GM23338 (cell line): ENCODE measurements at places on chromosomes 6 and 20. TPM values are rescaled to one million over a fixed set of nuclear protein-coding genes. Genes with fewer than 3 reads are reported as not detected.

NKX2-4 gene
- 0.35 and 2.1 TPM in 2 replicates for total RNA-seq

GRCh38 chr6:17665132-17665531 is 41.6 kb downstream of the NUP153 start:
- H3K27ac ChIP-seq, result no peak overlapping the region
- no peak for DNase-seq
- H3K36me3 ChIP-seq, result peaks cover 71% of the 10 kb centered on the region
- no peaks in the 10 kb centered on the region for H3K4me1 ChIP-seq
- no peaks in the 10 kb centered on the region for H3K27me3 ChIP-seq

DNA sequence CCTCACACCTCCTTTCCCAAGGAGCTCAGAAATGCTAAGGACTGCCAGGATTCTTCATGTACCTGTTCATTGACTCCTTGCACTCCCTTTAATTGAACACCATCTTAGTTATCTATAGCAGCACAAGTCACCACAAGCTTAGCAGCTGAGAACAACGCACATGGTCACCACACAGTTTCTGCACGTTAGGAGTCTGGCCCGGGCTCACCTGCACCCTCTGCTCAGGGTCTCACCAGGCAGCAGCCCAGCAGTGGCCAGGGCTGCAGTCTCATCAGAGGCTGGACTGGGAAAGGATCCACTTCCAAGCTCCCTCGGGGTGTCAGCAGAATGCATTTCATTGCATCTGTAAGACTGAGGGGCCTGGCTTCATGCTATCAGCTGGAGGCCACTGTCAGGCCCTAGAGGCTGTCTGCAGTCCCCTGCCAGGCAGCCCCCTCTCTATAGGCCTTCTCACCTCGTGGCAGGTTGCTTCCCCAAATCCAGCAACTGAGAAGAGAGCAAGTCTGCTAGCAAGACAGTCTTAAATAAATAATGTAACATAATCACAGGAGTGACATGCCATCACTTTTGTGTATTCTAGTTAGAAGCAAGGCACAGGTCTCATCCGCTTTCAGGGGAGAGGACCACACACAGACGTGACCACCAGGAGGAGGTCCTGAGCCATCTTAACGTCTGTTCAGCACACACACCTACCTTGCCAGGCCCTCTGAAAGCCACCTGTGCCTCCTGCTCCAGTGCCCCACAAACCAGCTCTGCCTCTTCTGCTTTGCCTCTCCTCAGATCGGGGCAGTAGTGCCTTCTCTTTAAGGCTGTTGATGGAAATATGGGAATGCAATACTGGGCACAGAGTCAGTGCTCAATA is 165.2 kb upstream of the CST7 start:
- no peak overlapping the region for H3K27ac ChIP-seq
- H3K4me1 ChIP-seq, result no peaks in the 10 kb centered on the region
- H3K4me3 ChIP-seq, result no peak overlapping the region
- peak; percentile 61 for DNase-seq

OARD1 gene
- total RNA-seq, result 25.9 and 33.1 TPM in 2 replicates

DNA sequence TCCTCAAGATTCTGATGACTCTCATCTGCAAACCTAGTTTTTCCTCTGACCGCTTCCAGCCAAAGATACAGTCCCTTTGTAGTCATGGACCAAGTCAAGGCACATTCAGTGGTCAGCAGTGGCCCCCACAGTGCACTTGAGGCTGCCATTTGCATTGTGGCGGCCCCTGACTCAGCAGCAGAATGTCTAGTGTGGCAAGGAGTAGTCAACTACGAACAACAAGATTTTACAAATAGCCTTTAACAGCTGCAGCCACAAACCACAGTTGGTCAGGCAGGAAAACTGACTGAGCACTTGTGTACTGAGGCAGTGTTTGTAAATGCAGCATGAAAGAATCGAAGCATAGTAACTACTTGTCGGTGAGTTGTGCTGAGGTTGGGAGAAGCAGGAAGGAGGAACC is 49.6 kb downstream of the SLC2A12 start:
- no peaks in the 10 kb centered on the region for H3K27me3 ChIP-seq
- H3K27ac ChIP-seq, result no peak overlapping the region
- DNase-seq, result no peak

NHSL1 gene
- total RNA-seq, result 21.2 and 24.5 TPM in 2 replicates

IL20RA gene
- total RNA-seq, result 2.4 and 3.5 TPM in 2 replicates

- H3K4me1 ChIP-seq, result no peaks in the 10 kb centered on the region; the same call in 1 of the 2 replicates
- no peaks in the 10 kb centered on the region for H3K36me3 ChIP-seq
- DNase-seq, result no peak
Measured at GRCh38 chr6:130675072-130675471, 152.1 kb upstream of the SMLR1 start.

UNC5CL gene
- total RNA-seq, result 1.2 and 2.4 TPM in 2 replicates

DNA sequence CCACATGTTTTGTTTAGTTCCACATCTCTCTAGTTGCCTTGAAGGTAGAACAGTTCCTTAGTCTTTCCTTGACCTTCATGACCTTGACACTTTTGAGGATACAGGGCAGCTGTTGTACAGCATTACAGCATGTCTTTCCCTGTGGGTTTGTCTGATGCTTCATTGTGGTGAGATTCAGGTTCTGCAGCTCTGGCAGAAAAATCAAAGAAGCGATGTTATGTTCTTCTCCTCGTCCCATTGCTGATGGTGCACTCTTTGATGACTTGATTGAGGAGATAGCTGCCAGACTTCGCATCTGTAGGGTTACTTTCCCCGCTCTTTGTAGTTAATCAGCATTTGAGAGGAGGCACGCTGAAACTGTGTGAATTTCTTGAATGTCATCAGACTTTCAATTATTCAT is 12.0 kb downstream of the CEBPB start:
- H3K4me3 ChIP-seq, result no peak overlapping the region
- H3K27ac ChIP-seq, result no peak overlapping the region
- no peak for DNase-seq
- H3K27me3 ChIP-seq, result no peaks in the 10 kb centered on the region

GRCh38 chr20:23296841-23297701 is 53.5 kb upstream of the NXT1 start:
- H3K27me3 ChIP-seq, result no peaks in the 10 kb centered on the region
- no peaks in the 10 kb centered on the region for H3K4me1 ChIP-seq
- DNase-seq, result no peak

BEND6 gene
- 4.9 and 6.7 TPM in 2 replicates for total RNA-seq

RSPH3 gene
- 1.7 and 2.4 TPM in 2 replicates for total RNA-seq

DNA sequence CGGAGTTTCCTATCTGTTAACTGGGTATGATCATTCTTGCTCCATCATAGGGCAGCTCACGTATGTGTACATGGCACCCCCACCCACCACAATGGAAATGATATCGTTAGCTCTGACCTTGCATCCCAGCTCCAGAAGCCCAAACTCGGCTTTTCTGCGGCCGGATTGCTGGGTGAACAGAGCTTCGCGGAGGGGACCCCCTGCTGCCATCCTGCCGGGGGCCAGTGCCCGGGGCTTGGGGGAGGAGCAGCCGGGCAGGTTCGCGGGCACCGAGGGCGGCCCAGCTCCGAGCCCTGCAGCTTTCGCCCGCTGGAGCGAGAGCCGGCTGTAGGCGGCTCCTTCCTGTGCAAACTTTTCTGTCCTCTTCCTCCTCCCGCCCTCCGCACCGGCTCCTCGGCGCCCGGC is 24.9 kb upstream of the FUCA2 start:
- peak overlapping the region; percentile 76 for H3K4me3 ChIP-seq
- peaks cover 10% of the 10 kb centered on the region for H3K4me1 ChIP-seq
- H3K36me3 ChIP-seq, result no peaks in the 10 kb centered on the region
- no peak overlapping the region for H3K27ac ChIP-seq
- DNase-seq, result peak; percentile 56

DNA sequence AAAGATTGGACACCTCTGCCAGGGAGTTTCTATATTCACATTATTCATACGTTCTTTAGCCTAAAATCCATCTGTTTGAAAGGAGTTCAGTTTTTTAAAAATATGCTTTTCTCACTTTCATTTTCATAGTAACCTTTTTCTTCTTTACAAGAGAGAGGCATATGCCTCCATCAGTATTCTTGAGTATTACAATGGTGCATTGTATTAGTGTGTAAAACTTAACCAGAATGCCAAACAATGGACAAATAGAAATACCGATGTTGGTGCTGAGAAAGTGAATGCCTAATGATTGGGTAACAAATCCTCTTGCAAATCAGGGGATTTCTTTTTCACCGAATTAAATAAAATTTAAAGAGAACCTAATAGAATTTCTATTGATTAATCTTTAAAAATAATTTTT is 163.2 kb upstream of the LAMA2 start:
- no peaks in the 10 kb centered on the region for H3K27me3 ChIP-seq
- no peak for DNase-seq
- H3K27ac ChIP-seq, result no peak overlapping the region
- H3K4me1 ChIP-seq, result peaks cover 48% of the 10 kb centered on the region
- no peaks in the 10 kb centered on the region for H3K36me3 ChIP-seq

LY6G6C gene
- not detected in 2 replicates for total RNA-seq

GRCh38 chr6:25640446-25640845 is 11.6 kb upstream of the SCGN start:
- no peaks in the 10 kb centered on the region for H3K4me1 ChIP-seq
- no peaks in the 10 kb centered on the region for H3K36me3 ChIP-seq
- H3K4me3 ChIP-seq, result no peak overlapping the region

GRCh38 chr6:132446141-132446854 is 45.0 kb upstream of the MOXD1 start:
- no peaks in the 10 kb centered on the region for H3K27me3 ChIP-seq
- no peak for DNase-seq
- H3K27ac ChIP-seq, result no peak overlapping the region
- no peak overlapping the region for H3K4me3 ChIP-seq

PNPLA1 gene
- not detected in 2 replicates for total RNA-seq

DNA sequence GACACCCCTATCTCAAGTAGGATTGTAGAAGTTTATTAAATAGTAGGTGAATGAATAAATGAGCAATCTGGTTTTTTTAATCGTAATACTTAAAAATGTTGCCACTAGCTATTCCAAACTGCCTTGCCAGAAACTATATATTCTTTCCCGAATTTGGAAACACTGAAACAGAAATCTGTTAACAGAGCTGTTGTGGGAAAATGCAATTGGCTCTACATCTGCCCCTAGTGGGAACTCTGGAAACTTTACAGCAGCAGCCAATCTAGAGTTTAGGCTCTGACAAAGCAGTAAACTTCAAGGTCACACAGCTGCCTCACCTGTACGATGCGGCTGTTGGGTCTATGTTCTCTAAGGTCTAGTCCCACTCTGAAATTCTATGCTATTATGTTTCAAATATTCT is 41.7 kb downstream of the SYNE1 start:
- H3K36me3 ChIP-seq, result no peaks in the 10 kb centered on the region
- no peaks in the 10 kb centered on the region for H3K27me3 ChIP-seq
- no peaks in the 10 kb centered on the region for H3K4me1 ChIP-seq
- H3K4me3 ChIP-seq, result no peak overlapping the region
- H3K27ac ChIP-seq, result no peak overlapping the region

STX7 gene
- 19.6 and 22.4 TPM in 2 replicates for total RNA-seq

FAM83C gene
- total RNA-seq, result 0.10 TPM in 1 of 2 replicates, not detected in the other

DNA sequence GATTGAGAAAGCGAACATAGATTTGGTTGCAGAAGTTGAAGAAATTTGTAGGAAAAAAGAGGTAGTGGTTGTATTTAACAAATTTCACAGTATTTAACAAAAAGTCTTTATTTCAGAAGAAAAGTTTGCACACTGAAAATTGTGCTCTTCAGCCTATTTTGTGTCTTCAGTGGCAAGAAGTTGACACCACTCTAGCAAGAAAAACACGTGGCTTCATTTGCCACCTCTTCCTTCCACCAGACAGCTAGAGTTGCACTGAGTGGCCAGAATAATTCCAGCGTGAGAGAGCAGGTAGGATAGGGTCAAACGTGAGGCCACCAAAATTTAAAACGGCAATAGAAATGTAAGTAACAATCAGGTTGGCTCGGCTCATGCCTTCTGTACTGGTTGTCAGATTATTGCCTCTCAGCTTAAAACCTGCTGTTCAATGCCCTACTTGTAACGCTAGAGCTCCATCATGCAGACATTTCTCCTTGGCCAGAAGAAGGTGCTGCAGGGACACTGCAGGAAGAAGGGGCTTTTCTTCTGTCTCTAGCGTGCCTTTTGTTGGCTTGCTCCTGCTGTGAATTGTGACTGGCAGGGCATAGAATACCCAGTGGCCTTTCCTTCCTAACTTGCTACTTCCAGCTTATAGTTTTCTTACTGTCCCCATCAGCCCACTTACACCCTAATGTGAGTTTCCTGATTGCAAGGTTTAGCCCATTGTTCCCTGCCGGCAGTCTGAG is 12.1 kb downstream of the TRAPPC3L start:
- H3K27me3 ChIP-seq, result no peaks in the 10 kb centered on the region
- H3K36me3 ChIP-seq, result no peaks in the 10 kb centered on the region
- peak; percentile 53 for DNase-seq
- peaks cover 42% of the 10 kb centered on the region for H3K4me1 ChIP-seq
- no peak overlapping the region for H3K4me3 ChIP-seq
- H3K27ac ChIP-seq, result no peak overlapping the region

DNA sequence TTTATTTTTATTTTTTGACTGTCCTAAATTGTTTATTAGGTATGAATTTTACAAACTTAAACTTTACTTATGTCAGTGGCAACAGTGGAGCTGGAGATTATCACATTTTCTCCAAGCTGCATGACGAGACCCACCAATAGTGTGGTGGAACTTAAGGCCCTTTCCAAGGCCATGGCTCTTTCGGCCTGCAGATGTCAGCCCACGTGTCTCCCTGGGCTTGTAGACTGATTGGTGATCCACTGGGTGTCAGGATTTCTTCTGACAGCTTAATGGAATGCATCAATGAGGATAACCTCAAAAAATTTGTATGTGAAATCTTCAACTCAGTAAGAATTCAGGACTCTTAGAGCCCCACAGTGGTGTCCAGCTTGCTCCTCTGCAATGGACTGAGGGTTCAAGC is 32.3 kb upstream of the OVOL2 start:
- H3K27me3 ChIP-seq, result no peaks in the 10 kb centered on the region
- H3K4me3 ChIP-seq, result no peak overlapping the region
- no peak overlapping the region for H3K27ac ChIP-seq
- H3K36me3 ChIP-seq, result no peaks in the 10 kb centered on the region
- no peak for DNase-seq

SLC22A23 gene
- 38.3 TPM in 2 replicates for total RNA-seq

DNA sequence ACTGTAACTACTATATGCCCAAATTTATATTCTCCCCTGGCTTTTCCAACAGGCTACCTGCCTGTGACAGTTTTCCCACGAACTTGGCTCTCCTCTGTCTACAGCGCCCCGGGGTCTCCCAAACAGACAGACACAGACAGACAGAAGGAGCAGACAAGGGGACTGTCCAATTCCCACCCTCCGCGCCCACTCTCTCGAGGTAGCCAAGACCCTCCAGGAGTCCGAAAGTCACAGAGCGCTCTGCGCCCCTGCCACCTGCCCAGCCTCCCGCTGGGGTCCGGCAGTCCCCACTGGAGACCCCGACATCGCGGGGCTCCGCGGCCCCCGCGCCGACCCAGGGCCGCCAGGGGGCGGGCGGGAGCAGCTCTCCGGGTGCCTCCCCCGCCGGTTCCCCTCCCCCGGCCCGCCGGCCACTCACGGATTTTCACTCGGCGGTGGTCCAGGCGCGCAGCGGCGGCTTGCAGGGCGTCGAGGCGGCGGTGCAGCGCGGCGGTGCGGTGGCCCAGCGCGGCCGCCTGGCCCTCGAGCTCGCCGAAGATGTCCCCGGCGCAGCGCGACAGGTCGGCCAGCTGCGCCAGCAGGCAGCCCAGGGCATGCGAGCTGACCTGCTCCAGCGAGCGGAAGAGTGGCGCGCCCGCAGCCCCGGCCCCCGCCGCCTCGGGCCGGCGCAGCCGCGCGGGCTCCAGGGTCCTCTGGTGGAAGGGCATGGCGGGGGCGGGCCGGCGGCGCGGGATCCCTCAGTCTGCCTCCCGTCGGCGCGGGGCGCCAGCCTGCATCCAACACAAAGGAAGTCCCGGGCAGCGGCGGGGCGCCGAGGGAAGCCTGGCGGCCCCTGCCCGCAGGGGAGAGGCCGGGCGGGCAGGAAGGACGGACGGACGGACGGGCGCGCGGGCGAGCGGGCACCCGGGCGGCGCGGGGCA is 81.3 kb upstream of the CCDC28A start:
- no peaks in the 10 kb centered on the region for H3K36me3 ChIP-seq
- peak; percentile 65 for DNase-seq
- H3K27me3 ChIP-seq, result peaks cover 9% of the 10 kb centered on the region; the same call in 1 of the 2 replicates
- H3K4me3 ChIP-seq, result peak overlapping the region; percentile 96
- H3K4me1 ChIP-seq, result peaks cover 6% of the 10 kb centered on the region
- peak overlapping the region; percentile 81 for H3K27ac ChIP-seq
